ENCODE measurements at places on chromosomes 12 and 14.

- DNase-seq = peak; percentile 82
Measured at GRCh38 chr14:77041881-77042545, 13.5 kb upstream of the IRF2BPL start.

GRCh38 chr12:10147714-10148403, 17.9 kb upstream of the CLEC7A start:
- no peak for DNase-seq

DNA sequence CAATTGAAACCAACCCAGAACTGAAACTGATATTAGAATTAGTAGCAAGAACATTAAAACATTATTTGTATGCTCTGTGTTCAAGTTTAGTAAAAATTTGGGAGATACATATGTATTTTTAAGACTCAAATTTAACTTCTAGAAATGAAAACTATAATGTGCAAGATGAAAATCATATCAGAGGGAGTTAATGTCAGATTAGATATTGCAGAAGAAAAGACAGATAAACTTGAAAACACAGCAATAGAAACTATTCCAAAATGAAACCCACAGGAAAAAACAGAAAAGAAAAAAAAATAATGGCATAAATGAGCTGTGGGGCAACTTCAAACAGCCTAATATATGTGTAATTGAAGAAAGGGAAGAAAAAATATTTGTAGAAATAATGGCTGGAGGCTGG, 134.9 kb downstream of the DPF3 start:
- no peak for DNase-seq

DNA sequence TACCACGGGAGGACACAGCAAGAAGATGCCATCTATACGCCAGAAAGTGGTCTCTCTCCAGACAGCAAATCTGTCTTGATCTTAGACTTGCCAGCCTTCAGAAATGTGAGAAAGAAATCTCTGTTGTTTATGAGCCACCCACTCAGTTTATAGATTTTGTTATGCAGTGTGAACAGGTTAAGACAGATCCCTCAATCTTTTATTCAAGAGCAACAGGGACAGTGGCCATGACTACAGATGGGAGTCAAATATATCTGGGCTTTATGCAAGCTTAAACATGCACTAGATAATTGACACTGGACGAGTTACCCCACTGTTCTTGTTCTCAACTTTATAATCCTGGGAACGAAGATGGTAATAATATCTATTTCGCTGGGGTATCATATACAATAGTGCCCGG, 288.7 kb downstream of the RPAP3 start:
- no peak for DNase-seq

GRCh38 chr12:111673503-111673902, 12.3 kb downstream of the BRAP start:
- DNase-seq = no peak

GRCh38 chr12:127565241-127565640, 701.7 kb upstream of the TMEM132C start:
- no peak for DNase-seq

GRCh38 chr12:4856596-4856995, 53.1 kb upstream of the KCNA1 start:
- DNase-seq = no peak

- no peak for DNase-seq
Measured at GRCh38 chr14:96284008-96284407, 28.0 kb downstream of the BDKRB1 start.

GRCh38 chr12:110424237-110424636, 20.7 kb upstream of the ANAPC7 start:
- DNase-seq = no peak

- DNase-seq = no peak
Measured at GRCh38 chr14:55298500-55298822, 27.2 kb downstream of the FBXO34 start.

GRCh38 chr12:48151103-48151771, 6.1 kb downstream of the ASB8 start:
- DNase-seq = peak; percentile 15

DNA sequence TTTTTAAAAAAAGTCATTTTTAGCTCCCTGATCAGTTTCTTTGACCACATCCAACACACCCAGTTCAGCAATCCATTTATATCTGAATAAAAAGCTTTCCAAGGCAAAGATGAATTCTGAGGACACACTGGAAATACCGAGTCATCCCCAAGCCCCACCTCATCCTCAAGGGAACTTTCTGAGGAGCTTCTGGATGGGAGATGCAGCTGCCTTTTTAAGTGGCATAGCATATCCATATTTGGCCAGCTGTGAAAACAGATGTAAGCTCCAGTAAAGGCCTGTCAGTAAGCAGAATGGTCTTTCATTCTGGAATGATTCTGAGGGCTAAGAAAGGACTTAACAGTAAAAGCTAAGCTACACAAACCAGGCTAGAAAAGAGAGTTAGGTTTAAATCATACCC, 18.4 kb downstream of the ZFYVE1 start:
- no peak for DNase-seq
